KBM-7 (cell line): ENCODE measurements at places on chromosomes 3 and 15.

DNA sequence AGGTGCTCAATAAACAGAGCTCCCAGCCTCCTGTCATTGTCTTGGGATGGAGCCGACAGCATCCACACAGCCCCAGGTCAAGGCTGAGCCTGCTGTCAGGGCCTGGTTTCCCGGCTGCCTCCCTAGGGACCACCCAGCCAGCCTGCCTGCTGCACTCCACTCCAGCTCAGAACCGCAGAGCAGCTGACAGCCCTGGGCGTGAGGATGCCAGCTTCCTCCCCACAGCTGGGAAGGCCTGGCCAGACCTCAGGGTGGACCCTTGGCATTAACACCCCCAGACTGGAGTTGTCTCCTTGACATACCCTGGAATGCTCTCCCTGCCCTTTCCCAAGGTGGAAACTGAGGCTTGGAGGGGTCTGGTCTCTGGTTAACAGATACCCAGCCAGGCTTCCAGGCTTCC lies 112.0 kb downstream of the WNT7A start:
- DNase-seq = no peak

DNA sequence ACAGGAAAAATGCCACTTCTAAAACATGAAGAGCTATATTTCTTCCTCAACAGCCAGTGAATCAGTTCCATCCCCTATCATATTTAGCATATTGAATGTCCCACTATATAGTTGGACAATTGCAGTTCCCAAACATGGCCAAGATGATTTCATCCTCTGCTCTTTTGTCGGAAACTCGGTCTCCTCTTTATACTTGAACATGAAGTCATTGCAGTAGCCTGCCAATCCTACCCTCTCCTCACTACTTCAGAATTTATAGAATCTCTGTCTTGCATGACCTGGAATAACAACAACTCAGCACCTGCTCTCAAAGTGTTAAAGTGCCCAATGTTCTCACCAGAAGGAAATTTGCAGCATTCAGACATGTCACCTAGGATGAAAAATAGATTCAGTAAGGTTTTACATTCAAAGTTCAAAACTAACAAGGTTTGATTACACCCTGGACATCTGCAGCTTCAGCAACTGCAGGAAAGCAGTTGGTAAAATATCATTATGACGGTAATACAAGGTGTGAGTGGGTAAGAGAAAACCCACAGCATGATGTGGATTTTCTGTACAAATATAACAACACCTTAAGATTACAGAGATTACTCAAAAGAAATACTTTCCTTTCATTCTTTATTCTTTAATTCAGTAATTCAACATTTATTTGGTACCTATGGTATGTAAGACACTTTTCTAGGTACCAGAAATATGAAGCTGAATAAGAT lies 52.5 kb downstream of the TP63 start:
- DNase-seq = no peak

- DNase-seq = no peak
Observed at GRCh38 chr3:183800243-183800863, 25.0 kb downstream of the MAP6D1 start.

- no peak for DNase-seq
Observed at GRCh38 chr3:193086681-193087080, 154.3 kb upstream of the PLAAT1 start.

DNA sequence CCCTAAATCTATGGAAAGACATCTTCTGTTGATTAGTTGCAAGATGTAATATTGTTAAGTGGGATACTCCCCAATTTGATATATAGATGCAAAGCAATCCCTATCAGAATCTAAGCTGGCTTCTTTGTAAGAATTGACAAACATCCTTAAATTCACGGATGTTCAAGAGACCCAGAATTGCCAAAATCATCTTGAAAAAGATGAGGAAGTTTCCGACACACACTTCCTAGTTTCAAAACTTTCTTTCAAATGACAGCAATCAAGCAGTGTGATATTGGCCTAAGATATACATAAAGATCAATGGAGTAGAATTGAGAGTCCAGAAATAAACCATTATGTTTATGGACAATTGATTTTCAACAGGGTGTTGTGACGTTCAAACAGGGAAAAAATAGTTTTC lies 383.6 kb downstream of the LPP start:
- no peak for DNase-seq

DNA sequence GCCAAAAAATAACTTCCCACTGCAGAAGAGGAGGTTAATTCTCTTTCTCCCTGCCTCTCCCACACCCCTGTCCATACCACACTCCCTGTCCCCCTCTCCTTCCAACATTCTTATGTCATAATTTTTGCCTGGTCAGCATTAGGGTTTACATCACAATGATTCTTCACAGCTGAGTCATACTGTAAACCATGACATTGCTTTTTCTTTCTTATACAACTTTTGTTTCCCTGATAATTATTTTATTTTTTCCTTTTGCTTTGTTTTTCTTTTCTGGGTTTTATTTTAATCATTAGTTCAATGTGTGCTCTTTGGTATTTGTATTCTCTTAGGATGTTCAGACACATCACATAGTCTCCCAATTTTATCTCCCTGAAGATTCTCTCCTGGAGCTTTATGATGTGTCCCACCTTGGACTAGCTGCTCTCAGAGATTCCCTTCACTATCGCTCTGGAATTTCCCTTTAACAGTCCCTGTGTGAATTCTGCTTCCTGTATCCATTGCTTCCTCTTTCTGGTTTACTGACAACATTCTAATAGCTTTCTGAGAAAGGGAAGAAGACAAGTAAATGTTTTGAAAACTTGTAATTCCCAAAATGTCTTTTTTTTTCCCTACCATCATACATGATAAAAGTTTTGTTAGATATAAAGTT lies 70.7 kb downstream of the SOX2 start:
- no peak for DNase-seq

- no peak for DNase-seq
Observed at GRCh38 chr3:171996178-171996817, 43.1 kb upstream of the FNDC3B start.

DNA sequence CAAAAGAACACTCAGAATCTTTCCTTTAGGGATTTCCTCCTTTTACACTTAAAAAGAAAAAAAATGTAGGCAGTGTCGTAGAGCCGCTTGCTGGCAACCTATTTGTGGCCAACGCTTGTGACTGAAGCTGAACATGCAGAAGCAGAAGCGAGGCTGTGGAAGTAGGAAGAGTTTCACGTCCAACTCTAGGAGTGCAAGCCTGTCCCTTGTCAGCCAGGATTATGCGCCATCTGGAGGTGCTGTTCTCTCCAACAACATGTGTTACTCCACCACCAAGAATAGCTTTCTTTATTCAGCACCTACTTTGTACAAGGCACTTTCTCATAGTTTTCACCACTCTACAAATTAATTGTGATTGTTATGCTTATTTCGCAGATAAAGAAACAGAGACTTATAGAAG lies 223.2 kb upstream of the LMCD1 start:
- no peak for DNase-seq

- DNase-seq = no peak
Observed at GRCh38 chr3:177193688-177194268, 3.5 kb downstream of the TBL1XR1 start.

- no peak for DNase-seq
Observed at GRCh38 chr15:96593735-96594134, 263.2 kb downstream of the NR2F2 start.

- no peak for DNase-seq
Observed at GRCh38 chr15:74821091-74821789, 5.2 kb upstream of the CPLX3 start.

GRCh38 chr15:70562906-70563305 lies 200.5 kb downstream of the UACA start:
- no peak for DNase-seq

GRCh38 chr3:142982038-142982773 lies 18.7 kb upstream of the PAQR9 start:
- DNase-seq = peak; percentile 40

- DNase-seq = no peak
Observed at GRCh38 chr3:15286022-15286421, 46.4 kb downstream of the SH3BP5 start.

GRCh38 chr3:34634939-34635338 lies 836.5 kb downstream of the PDCD6IP start:
- DNase-seq = no peak

- no peak for DNase-seq
Observed at GRCh38 chr15:71669688-71670087, 140.7 kb upstream of the NR2E3 start.

GRCh38 chr3:52245322-52246263 lies at the start of gene PPM1M:
Gene PPM1M, plus strand, starts transcription at chr3:52245759. Its CDS starts 66 bp downstream, at chr3:52245825.
- peak; percentile 55 for DNase-seq

DNA sequence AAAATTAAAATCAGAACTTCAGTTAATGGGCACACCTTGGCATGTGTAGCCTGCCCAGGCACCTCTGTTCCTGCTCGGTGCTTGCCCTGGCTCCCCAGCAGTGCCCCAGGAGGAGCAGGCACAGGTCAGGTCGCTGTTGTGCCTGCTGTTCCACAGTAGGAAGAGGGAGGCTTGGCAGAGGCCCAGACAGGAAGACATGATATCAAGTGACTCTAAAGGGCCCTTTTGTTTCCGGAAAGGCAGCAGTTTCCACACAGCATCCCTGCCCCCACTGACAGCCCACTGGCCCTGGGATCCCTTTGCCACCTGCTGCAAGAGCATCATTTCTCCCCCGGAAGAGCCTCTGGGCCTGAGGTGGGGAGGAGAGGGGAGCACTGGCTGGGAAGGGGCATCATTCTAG lies 40.5 kb upstream of the HES1 start:
- peak; percentile 64 for DNase-seq

DNA sequence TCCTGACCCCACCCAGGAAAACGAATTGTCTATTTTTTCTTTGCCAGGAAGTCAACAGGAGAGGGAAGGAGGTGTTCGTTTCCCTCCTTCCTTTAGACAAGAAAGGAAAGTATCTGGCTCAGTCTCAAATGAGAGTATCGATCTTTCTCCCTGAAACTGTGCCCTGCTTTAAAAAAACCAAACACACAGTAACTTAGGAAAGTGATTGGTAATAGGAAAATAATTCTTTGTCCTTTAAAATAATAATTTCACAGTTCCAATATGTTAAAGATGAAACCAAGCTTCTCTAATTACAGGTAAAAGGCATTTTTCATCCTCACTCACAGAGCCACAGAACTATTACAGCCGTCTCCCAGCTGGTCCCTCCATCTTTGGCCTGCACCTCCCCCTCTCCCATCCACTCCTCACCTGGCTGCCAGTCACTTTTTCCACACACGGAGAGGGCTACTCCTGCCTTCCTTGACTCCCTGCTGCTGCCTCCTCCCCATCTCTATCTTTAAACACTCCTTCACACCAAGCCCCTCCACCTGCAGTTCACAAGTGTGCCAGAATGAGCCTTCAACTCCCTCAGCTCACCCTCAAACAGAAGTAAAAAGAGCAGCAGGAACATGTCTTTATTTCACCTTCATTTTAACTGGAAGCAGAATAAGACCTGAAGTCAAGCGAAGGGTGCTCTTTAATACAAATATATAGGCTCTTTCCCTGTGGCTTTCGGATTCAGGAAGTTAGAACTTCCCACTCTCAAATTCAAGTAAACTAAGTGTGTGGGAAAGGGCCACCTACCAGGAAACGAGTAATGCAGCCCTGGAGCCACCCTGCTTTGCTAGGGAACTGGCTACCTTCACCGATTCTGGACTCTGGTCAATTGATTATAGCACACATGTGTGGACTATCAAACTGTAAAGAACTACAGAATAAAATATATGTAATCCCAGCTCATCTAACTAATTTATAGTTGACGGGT lies 116.4 kb downstream of the SENP2 start:
- DNase-seq = peak; percentile 34

- DNase-seq = peak; percentile 86
Observed at GRCh38 chr3:65785065-65785645, 253.6 kb downstream of the MAGI1 start.

- no peak for DNase-seq
Observed at GRCh38 chr3:25566358-25566920, 98.3 kb downstream of the TOP2B start.

DNA sequence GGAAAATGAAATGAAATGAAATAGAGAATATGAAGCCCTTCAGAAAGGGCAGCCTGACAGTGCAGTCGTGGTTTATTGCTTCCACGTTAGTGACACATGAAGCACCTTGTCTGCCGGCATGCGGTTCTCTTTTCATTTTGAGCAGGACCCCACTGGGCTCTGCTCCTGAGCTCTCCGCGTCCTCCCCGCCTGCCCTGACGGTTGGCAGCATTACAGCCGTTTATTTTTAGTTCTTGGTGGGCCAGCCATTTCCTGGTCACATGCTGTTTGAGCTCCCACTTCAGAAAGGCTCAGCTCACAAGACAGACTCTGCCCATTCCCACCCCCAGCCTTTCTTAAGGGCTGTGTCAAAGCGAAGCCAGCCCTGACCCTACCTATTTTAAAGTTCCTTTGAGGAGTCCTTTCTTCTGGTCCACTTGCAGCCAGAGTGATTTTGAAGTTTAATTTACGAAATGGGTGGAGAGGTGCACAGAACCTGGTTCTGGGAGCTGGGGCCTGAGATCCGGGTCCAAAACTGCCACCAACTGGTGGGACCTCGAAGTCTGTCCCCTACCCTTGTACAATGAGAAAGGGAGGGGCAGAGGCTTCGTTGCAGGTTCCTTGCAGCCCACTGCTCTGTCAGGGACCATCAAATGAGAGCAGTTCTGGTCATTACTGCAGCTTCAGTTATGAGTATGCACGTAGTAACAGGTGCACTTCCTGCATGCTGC lies 60.1 kb downstream of the MGLL start:
- peak; percentile 38 for DNase-seq

DNA sequence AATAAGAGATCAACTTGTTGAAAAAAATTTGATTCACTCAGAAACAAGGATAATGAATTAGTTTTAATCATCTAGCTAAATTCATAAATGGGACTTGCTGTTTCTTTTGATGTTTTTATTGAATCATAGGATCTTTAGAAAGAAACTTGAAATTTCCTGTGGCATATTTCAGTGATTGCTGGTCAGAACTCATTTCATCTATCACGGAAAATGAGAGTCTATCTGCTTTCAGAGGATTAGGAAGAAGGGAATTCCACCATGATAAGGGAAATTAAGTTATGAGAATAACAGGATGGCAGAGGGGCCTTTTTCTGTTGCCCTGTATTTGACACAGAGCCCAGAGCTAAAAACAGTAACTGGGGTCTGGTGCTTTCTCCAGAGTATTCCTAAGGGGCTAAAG lies 44.9 kb upstream of the CCNL1 start:
- DNase-seq = no peak

- no peak for DNase-seq
Observed at GRCh38 chr3:107430214-107430995, 53.2 kb downstream of the CCDC54 start.
